ENCODE measurements at places on chromosomes 12 and 14.

GRCh38 chr12:125336246-125336645 lies 271.0 kb downstream of the AACS start:
- DNase-seq: no peak

GRCh38 chr14:70189456-70190077 lies 816 bp upstream of the SLC8A3 start:
- DNase-seq: no peak

GRCh38 chr14:21408147-21408546 lies 24.3 kb upstream of the SUPT16H start:
- DNase-seq: no peak

DNA sequence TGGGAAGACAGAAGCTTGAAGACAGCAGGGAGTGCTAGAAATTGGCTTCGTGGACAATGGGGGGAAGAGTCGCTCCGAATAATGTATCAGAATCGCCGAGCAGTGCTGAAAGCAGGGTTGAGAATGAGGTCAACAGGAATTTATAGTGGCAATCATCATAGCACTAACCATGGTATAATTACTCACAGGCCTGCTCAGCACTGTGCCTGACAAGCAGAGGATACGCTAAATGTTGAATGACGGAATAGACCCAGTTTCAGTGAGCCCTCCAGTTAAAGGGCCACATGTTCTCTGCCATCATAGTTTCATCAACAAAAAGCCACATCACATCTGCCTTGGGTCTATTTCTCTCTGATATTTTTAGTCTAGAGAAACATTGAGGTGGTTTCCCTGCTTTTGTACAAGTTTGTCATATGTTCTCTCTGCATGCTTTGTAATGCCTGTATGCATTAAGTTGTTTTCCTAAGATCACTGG lies 130.3 kb upstream of the EGLN3 start:
- no peak for DNase-seq

DNA sequence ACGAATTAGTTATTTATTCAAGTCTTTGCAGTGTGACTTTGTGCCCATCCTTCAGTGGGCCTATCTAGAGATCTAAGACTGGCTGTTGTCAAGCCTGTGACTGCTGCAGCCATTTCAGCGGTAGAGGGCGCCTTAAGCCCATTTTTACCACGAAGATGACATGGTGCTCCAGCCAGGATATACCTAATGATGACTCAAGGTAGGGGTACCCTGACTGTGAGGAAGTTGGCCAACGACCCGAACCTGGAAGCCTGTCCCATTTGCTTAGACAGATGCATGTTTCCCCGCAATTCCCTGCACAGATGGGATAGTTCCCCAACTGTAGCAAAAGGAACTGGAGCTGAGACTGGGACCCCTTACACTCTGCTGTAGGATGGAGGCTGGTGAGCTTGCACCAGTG lies 41.3 kb downstream of the RAB3IP start:
- DNase-seq: no peak

DNA sequence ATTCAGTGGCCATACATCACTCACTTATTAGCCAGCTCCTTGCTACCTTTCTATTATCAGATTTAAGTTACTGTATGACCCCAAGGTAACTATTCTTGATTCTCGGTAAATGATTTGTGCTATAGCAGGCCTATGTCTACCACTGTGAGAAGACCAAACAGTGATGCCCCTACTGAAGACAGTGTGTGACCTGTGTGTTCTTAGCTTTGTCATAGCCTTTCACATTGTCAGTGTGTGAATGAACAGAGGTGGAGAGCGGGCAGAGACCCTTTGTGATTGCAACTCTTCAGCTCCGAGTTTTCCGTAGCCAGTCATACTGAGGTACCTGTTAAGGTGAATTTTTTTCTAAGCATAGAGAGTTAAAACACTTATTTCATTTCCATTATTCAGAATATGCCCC lies 294.0 kb downstream of the LRFN5 start:
- DNase-seq: no peak

GRCh38 chr12:7142809-7143465 lies 12.8 kb downstream of the CLSTN3 start:
- DNase-seq: no peak

DNA sequence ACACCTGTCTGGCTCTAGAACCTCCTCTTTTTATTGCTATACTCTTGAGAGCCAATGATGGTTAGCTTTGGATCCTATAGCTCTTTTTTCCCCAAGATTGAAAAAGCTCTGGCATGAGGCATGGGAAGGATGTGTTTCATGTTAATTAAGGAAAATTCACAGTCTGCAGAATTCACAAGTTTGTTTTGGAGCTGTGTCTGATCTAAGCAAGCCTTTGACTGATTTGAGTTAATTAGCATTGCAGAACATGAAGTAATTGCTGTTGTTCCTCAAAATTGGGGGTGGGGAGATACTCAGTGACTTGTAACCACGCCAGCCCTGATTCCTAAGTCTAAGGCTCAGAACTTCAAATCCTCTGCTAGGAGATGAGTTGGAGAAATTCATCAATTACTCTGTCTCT lies 205.0 kb downstream of the SUDS3 start:
- no peak for DNase-seq

- no peak for DNase-seq
Observed at GRCh38 chr12:44570036-44570583, 306.0 kb downstream of the NELL2 start.

DNA sequence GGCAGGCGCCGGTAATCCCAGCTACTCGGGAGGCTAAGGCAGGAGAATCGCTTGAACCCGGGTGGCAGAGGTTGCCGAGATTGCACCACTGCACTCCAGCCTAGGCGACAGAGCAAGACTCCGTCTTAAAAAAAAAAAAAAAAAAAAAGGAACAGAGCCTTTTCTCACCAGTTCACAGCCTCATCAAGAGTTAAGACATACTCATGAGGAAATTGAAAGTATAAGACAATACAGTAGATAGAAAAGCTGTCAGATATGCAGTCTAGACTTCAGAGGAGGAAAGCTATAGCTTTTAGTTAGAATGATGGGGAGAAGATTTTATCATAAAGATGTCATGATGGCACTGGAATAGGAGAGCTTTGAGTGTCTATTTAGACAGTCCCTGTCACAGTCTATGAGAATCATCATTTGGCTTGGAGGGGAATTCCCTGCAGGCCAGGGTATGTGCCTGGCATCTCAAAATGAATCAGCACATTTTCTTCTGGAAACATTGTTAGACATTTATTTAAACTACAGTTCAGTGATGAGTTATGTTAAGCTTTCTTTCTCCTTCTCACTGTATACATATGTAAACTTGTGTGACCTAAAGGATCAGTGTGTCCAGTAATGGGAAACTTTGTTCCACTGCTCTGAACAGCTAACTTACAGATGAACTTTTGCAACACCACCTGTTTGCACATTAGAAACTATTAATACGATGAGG lies 2.9 kb upstream of the RAB35 start:
- DNase-seq: no peak

Data from activated CD8-positive, alpha-beta memory T cell treated with anti-CD3 and anti-CD28 coated beads for 48 hours (primary cell).